ENCODE measurements at places on chromosomes 12 and 14. TPM values are rescaled to one million over a fixed set of nuclear protein-coding genes. Genes with fewer than 3 reads are reported as not detected.

PRB2 gene
- total RNA-seq = not detected

TMX1 gene
- 33.5 TPM for total RNA-seq

VRTN gene
- not detected for total RNA-seq

NOS1 gene
- not detected for total RNA-seq

DHH gene
- total RNA-seq = 0.65 TPM

BCL11B gene
- under 0.01 TPM for total RNA-seq

ANG gene
- 3.7 TPM for total RNA-seq

PTPN6 gene
- 3.2 TPM for total RNA-seq

TMEM260 gene
- 19.0 TPM for total RNA-seq

IL31 gene
- total RNA-seq = not detected

CLEC2B gene
- total RNA-seq = 79.8 TPM

HOXC11 gene
- total RNA-seq = not detected

CPM gene
- 2.9 TPM for total RNA-seq

PTMS gene
- 163 TPM for total RNA-seq

ANKS1B gene
- total RNA-seq = 0.19 TPM

P2RX2 gene
- not detected for total RNA-seq

PCBP2 gene
- total RNA-seq = 440 TPM

CCDC60 gene
- not detected for total RNA-seq

BDKRB1 gene
- not detected for total RNA-seq

PSMD9 gene
- total RNA-seq = 135 TPM

AMN gene
- under 0.01 TPM for total RNA-seq

CLEC9A gene
- not detected for total RNA-seq

BAZ1A gene
- total RNA-seq = 71.3 TPM

GALNT8 gene
- 0.13 TPM for total RNA-seq

EFS gene
- not detected for total RNA-seq

PPFIA2 gene
- total RNA-seq = not detected

PIANP gene
- not detected for total RNA-seq

TDRD9 gene
- total RNA-seq = 0.06 TPM

GALC gene
- total RNA-seq = 17.1 TPM

TAS2R7 gene
- not detected for total RNA-seq

GALNT9 gene
- total RNA-seq = 0.13 TPM

ZC2HC1C gene
- total RNA-seq = 0.49 TPM

GPR84 gene
- 0.16 TPM for total RNA-seq

ADSS1 gene
- 5.9 TPM for total RNA-seq

CCDC177 gene
- not detected for total RNA-seq

ABCC9 gene
- total RNA-seq = under 0.01 TPM

KRT4 gene
- total RNA-seq = not detected

RASSF8 gene
- total RNA-seq = 40.6 TPM
